SJSA1 (cell line): ENCODE measurements at places on chromosomes 5 and 9. TPM values are rescaled to one million over a fixed set of nuclear protein-coding genes. Genes with fewer than 3 reads are reported as not detected.

Gene TRIM7
- total RNA-seq = 28.0 and 45.2 TPM in 2 replicates

DNA sequence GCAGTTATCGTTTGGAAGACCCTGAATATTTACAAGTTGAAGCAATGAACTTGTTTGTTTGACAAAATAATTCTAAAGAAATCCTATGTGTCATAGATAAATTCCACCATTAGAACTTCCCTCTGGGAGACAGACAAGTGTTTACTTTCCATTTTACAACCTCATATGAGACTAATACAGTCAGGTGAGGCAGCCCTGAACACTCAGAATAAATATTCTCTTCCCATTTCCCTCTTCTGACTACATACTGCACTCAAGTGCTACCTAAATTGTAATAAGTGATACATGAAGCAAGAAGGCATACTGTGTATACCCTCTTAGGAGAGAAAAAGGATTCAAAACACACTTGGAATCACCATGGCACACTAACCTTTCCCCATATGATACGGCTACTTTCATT, 6.8 kb downstream of the RASEF start:
- H3K4me1 ChIP-seq = no peaks in the 10 kb centered on the region
- no peaks in the 10 kb centered on the region for H3K36me3 ChIP-seq
- no peak for DNase-seq
- H3K4me3 ChIP-seq = no peak overlapping the region

GRCh38 chr5:136080113-136080482, 51.3 kb downstream of the TGFBI start:
- no peaks in the 10 kb centered on the region for H3K36me3 ChIP-seq
- DNase-seq = peak; percentile 36
- H3K27me3 ChIP-seq = 0 out of 2 replicates have a peak, but pooled peaks cover 3% of the 10 kb centered on the region
- H3K4me1 ChIP-seq = peaks cover 14% of the 10 kb centered on the region
- H3K4me3 ChIP-seq = peak overlapping the region; percentile 25
- no peak overlapping the region for H3K27ac ChIP-seq

GRCh38 chr5:9538504-9538903, 7.4 kb downstream of the SEMA5A start:
- no peaks in the 10 kb centered on the region for H3K27me3 ChIP-seq
- H3K4me1 ChIP-seq = peaks cover 59% of the 10 kb centered on the region
- H3K36me3 ChIP-seq = no peaks in the 10 kb centered on the region

DNA sequence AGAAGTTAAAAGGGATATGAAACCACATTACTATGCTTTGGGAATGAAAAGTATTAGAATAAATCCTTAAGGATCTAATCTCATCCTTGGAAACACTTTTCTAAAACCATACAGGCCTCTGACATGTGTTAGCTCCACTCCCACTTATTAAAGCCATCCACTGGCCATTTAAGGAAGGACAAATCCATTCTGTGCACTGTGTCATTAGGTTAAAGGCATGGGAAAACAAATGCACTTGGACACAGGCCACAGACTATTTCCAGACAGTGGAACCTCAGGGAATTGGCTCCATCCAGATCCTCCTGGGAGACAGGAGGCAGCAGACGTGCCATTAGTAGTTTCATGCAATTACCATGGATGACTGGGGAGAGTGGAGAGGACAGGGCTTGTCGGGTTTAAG, 454.9 kb downstream of the ENC1 start:
- no peaks in the 10 kb centered on the region for H3K36me3 ChIP-seq

Gene TEX48
- total RNA-seq = not detected in 2 replicates

- DNase-seq = no peak
- H3K4me3 ChIP-seq = no peak overlapping the region
- peaks cover 33% of the 10 kb centered on the region for H3K36me3 ChIP-seq
- H3K27ac ChIP-seq = no peak overlapping the region
Measured at GRCh38 chr5:139577689-139578290, 16.7 kb downstream of the UBE2D2 start.

- H3K36me3 ChIP-seq = no peaks in the 10 kb centered on the region
- peaks cover 5% of the 10 kb centered on the region; the same call in 1 of the 2 replicates for H3K4me1 ChIP-seq
- no peak for DNase-seq
- H3K27me3 ChIP-seq = no peaks in the 10 kb centered on the region
- no peak overlapping the region for H3K27ac ChIP-seq
Measured at GRCh38 chr5:93748875-93749397, 7.5 kb upstream of the POU5F2 start.

GRCh38 chr5:32400401-32400800, 44.1 kb downstream of the ZFR start:
- H3K4me3 ChIP-seq = no peak overlapping the region
- peaks cover 60% of the 10 kb centered on the region for H3K36me3 ChIP-seq
- no peak overlapping the region for H3K27ac ChIP-seq
- no peak for DNase-seq

- no peaks in the 10 kb centered on the region for H3K36me3 ChIP-seq
- DNase-seq = peak; percentile 88
- no peaks in the 10 kb centered on the region for H3K27me3 ChIP-seq
- no peak overlapping the region for H3K4me3 ChIP-seq
- peak overlapping the region; percentile 24 for H3K27ac ChIP-seq
- peaks cover 59% of the 10 kb centered on the region for H3K4me1 ChIP-seq
Measured at GRCh38 chr9:98962181-98962560, 18.5 kb downstream of the COL15A1 start.

Gene CTXN3
- not detected in 2 replicates for total RNA-seq

DNA sequence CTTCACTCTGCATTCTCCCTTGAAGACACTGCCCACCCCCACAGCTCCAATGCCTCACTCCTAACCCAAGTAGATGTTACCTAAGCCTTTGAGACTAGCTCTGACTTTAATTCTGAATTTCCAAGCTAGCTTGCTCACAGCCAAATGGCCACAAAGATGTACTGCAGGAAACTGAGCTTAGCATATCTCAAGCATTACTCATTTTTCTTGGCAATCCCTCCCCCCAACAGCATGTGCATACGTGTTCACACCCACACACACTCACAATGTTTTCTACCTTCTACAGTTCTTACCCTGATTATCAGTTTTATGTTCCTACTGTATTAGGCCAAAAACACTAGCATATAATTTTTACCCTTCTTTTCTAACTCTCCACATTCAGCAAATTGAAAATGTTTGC, 13.7 kb upstream of the GRIA1 start:
- no peaks in the 10 kb centered on the region for H3K36me3 ChIP-seq
- H3K27ac ChIP-seq = no peak overlapping the region
- peaks cover 4% of the 10 kb centered on the region; the same call in 1 of the 2 replicates for H3K4me1 ChIP-seq
- no peaks in the 10 kb centered on the region for H3K27me3 ChIP-seq
- H3K4me3 ChIP-seq = no peak overlapping the region
- DNase-seq = no peak

- no peak overlapping the region for H3K4me3 ChIP-seq
- no peak overlapping the region for H3K27ac ChIP-seq
- peaks cover 9% of the 10 kb centered on the region for H3K4me1 ChIP-seq
- no peak for DNase-seq
- H3K36me3 ChIP-seq = no peaks in the 10 kb centered on the region
- no peaks in the 10 kb centered on the region for H3K27me3 ChIP-seq
Measured at GRCh38 chr5:14122089-14122488, 21.1 kb upstream of the TRIO start.

GRCh38 chr5:11497651-11498050, 406.6 kb downstream of the CTNND2 start:
- H3K4me1 ChIP-seq = no peaks in the 10 kb centered on the region
- H3K36me3 ChIP-seq = no peaks in the 10 kb centered on the region
- 0 out of 2 replicates have a peak, but pooled peaks cover 2% of the 10 kb centered on the region for H3K27me3 ChIP-seq
- no peak for DNase-seq
- no peak overlapping the region for H3K27ac ChIP-seq

- no peak for DNase-seq
- no peak overlapping the region for H3K27ac ChIP-seq
- no peaks in the 10 kb centered on the region for H3K4me1 ChIP-seq
- H3K27me3 ChIP-seq = no peaks in the 10 kb centered on the region
- H3K4me3 ChIP-seq = no peak overlapping the region
- no peaks in the 10 kb centered on the region for H3K36me3 ChIP-seq
Measured at GRCh38 chr5:92659246-92659645, 921.8 kb downstream of the NR2F1-AS1 start.

Gene MSMP
- not detected in 2 replicates for total RNA-seq

Gene FCN1
- total RNA-seq = not detected in 2 replicates

DNA sequence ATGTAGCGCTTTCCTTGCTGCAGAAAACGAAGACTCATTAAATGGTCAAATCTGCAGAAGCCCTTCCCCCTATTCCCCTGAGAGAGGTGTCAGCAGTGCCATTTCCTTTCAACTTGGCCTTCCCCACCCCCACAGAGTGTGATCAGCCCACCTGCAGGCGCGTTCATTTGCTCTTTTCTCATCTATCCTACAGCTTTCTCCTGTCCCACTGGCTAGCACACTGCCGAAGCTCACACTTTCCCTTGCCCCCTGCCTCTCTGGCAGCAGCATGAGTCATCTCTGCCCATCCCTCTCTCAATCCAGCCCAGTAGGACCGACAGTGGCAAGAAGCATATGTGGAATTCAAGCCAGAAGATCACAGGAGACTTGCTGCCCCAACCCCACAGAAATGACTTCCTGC, 213.8 kb downstream of the FAM114A2 start:
- H3K36me3 ChIP-seq = no peaks in the 10 kb centered on the region; the same call in 1 of the 2 replicates
- no peaks in the 10 kb centered on the region for H3K4me1 ChIP-seq
- no peak overlapping the region for H3K4me3 ChIP-seq
- no peak overlapping the region for H3K27ac ChIP-seq
- H3K27me3 ChIP-seq = peaks cover 7% of the 10 kb centered on the region; the same call in 1 of the 2 replicates

GRCh38 chr5:67030289-67031056, 166.1 kb downstream of the CD180 start:
- H3K4me1 ChIP-seq = 0 out of 2 replicates have a peak, but pooled peaks cover 5% of the 10 kb centered on the region
- H3K27me3 ChIP-seq = no peaks in the 10 kb centered on the region
- no peak for DNase-seq
- H3K4me3 ChIP-seq = no peak overlapping the region
- no peak overlapping the region for H3K27ac ChIP-seq

Gene CD14
- total RNA-seq = 7.6 and 10.3 TPM in 2 replicates

GRCh38 chr5:5381310-5381913, 41.1 kb upstream of the ICE1 start:
- no peak for DNase-seq
- H3K36me3 ChIP-seq = no peaks in the 10 kb centered on the region
- H3K27me3 ChIP-seq = no peaks in the 10 kb centered on the region
- H3K4me1 ChIP-seq = no peaks in the 10 kb centered on the region
- H3K27ac ChIP-seq = no peak overlapping the region

- H3K36me3 ChIP-seq = no peaks in the 10 kb centered on the region
- H3K27me3 ChIP-seq = no peaks in the 10 kb centered on the region
- H3K4me3 ChIP-seq = no peak overlapping the region
- no peak for DNase-seq
- H3K4me1 ChIP-seq = no peaks in the 10 kb centered on the region
- no peak overlapping the region for H3K27ac ChIP-seq
Measured at GRCh38 chr9:76353280-76353679, 40.9 kb downstream of the RFK start.

Gene RGS7BP
- total RNA-seq = 0.03 TPM in 1 of 2 replicates, not detected in the other

Gene CACFD1
- total RNA-seq = 2.9 and 3.4 TPM in 2 replicates

DNA sequence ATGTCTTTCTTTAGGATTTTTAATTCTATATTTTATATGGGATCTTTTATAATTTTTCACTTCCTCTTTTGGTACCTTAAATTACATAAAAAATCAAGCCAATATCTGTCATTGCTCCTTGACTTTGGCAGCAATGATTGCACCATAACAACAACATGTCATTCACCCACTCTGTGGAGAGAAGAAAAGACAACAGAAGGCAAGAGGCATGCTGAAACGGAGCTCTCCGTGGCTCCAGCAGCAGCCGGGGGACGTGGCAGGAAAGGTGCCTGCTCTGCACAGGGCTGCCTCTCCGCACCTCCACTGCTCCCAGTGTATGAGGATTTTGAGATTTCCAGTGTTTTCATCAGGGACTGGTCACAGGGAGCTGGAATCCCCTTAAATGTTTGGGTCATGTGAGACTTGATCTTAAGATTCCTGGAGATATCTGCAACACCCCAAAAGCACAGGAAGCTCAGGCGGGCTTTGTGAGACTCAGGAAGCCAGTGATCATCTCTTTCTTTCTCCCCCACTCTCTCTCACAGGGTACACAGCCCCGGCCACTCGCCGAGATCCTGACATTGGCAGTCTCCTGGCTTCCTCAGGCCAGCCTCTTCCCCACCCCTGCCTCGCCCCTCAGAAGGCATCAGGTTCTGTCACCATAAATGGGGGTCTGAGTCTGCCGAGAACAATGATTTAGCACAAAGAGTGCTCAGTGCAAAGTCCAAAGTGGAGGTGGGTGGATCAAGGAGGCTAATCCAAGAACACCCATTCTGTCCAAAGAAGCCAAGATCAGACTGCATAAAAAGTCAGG, 74.6 kb downstream of the ACTL7B start:
- no peaks in the 10 kb centered on the region for H3K36me3 ChIP-seq
- H3K27ac ChIP-seq = no peak overlapping the region
- H3K27me3 ChIP-seq = no peaks in the 10 kb centered on the region
- H3K4me3 ChIP-seq = no peak overlapping the region
- DNase-seq = no peak

DNA sequence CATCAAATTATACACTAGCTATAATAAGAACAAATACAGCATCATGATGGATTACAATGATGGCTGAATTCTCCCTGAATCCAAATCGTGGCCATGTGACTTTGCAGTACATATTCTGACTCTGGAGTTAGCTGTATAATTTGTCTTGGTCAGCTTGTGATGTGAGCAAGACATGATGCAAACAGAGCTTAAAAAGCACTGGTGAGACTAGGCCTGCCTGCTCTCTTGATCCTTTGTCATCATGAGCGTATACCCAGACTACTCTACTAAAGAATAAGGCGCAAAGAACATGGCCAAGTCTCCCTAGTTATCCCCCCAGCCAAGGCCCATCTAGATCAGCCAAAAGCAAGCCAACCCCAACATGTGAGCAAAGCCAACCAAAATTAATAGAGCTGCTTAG, 34.7 kb upstream of the IFNE start:
- no peak overlapping the region for H3K27ac ChIP-seq
- no peaks in the 10 kb centered on the region for H3K4me1 ChIP-seq
- H3K36me3 ChIP-seq = no peaks in the 10 kb centered on the region; the same call in 1 of the 2 replicates
- H3K4me3 ChIP-seq = no peak overlapping the region
- no peaks in the 10 kb centered on the region for H3K27me3 ChIP-seq

Gene GDF9
- 0.09 and 0.21 TPM in 2 replicates for total RNA-seq

DNA sequence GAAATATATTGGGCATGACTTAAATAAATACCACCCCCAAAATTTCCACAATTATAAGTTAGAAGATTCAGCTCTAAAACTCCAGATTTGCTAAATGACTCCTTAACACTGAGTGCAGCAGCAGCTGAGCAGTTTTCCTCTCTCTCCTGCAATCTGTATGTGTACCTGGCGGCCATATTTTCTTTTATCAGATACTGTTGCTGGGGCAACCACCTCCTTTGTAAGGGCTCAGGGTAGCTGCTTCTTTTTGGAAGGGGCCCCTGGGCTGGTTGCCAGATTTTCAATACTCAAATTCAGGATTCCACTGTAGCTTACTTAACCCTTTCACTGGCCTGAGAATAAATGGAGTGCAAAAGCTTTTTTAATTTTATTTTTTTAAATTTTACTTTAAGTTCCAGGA, 197.0 kb downstream of the TAF11L14 start:
- no peaks in the 10 kb centered on the region for H3K36me3 ChIP-seq
- no peak for DNase-seq
- H3K27me3 ChIP-seq = no peaks in the 10 kb centered on the region
- no peak overlapping the region for H3K27ac ChIP-seq
- H3K4me3 ChIP-seq = no peak overlapping the region
